ENCODE measurements at places on chromosomes 3 and 15. TPM values are rescaled to one million over a fixed set of nuclear protein-coding genes. Genes with fewer than 3 reads are reported as not detected.

The THBS1 gene
- 65.4 TPM for total RNA-seq

The ABHD17C gene
- total RNA-seq, result 3.3 TPM

The SLC6A20 gene
- total RNA-seq, result 1.5 TPM

The MTHFS gene
- total RNA-seq, result 12.6 TPM

The TM4SF4 gene
- total RNA-seq, result 0.13 TPM

The TKT gene
- total RNA-seq, result 41.3 TPM

The DUOX2 gene
- not detected for total RNA-seq

The PLSCR4 gene
- 16.8 TPM for total RNA-seq

The C2CD4B gene
- 1.9 TPM for total RNA-seq

The FBXW12 gene
- total RNA-seq, result not detected

The CCR1 gene
- 1.8 TPM for total RNA-seq

The ARIH2 gene
- total RNA-seq, result 152 TPM

The RTP3 gene
- not detected for total RNA-seq

The TMOD2 gene
- 2.6 TPM for total RNA-seq

The NSMCE3 gene
- total RNA-seq, result 6.3 TPM

The C3orf33 gene
- 2.6 TPM for total RNA-seq

The TLR9 gene
- 0.41 TPM for total RNA-seq

The HSPBAP1 gene
- 14.5 TPM for total RNA-seq

The CRTAP gene
- total RNA-seq, result 78.9 TPM

DNA sequence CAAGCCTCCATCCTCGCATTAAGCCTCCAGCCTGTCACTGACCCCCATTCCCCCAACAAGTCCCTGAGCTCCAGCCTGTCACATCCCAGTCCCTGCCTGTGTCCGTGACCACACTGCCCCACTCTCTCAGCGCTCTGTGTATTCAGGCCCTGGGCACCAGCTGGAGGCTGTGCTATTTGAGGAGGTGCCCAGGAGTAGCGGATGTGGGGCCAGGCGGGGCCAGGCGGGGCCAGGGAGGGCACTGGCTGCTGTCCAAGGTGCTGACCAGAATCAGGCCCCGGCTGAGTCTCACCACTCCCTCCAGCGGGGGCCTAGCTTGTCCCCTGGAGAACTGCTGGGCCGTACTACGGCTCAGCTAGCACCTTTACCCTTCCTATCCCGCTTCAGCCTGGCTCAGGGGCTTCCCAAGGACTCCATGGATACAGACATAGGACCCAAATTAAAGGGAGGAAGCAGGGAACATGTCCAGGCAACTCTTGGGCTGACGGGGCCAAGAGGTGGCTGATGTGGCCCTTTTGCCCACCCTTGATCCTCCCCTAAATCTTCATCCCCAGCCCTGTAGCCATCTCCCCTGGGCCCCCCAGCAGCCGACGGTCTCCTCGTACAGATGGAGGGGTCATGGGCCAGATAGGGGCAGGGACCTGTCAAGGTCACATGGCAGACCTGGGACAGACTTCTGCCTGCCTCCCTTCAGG, 1.1 kb downstream of the HHATL start:
- no peaks in the 10 kb centered on the region for H3K36me3 ChIP-seq
- H3K4me3 ChIP-seq, result peak overlapping the region; percentile 61
- H3K27ac ChIP-seq, result peak overlapping the region; percentile 99
- H3K4me1 ChIP-seq, result peaks cover 64% of the 10 kb centered on the region
- DNase-seq, result peak; percentile 96

GRCh38 chr3:134494495-134494894, 8.6 kb downstream of the CEP63 start:
- peaks cover 14% of the 10 kb centered on the region for H3K4me1 ChIP-seq
- H3K36me3 ChIP-seq, result no peaks in the 10 kb centered on the region
- H3K27me3 ChIP-seq, result no peaks in the 10 kb centered on the region

DNA sequence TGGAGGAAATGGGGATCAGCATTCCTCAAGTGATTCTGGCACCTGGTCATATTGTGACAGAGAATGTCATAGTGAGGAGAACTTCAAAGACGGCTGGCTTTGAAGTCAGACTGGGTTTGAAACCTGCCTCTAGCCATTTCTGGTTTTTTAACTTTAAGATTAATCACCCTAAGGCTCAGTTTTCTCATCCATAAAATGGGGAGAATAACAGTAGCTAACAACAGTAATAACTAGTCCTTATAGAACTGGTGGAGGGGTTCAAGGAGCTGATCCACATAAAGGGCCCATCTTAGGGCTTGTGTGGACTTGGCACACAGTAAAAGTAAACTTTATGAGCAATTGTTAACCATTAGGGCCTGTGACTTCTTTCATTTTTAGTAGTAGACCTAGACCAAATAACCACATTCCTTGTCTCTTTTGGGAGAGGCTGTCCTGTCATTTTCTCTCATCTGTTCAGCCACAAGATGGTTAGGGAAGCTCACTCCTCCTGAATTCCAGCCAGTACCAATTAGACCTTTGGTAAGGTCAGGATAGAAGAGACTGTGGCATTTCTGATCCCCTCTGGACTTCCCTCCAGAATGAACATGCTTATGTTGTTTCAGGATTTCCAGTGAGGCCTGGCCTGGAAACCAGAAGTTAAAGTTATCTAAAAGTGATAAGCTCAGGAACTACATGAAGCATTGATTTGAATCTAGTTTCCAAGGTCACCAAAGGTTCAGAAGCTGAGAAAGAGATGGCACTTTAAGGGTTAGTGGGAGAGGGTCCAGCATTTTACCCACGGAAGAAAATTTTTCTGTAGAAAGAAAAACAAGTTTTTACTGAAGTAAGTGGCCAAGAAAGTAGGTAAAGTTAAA, 159.3 kb upstream of the DPH6 start:
- H3K36me3 ChIP-seq, result no peaks in the 10 kb centered on the region
- DNase-seq, result no peak
- H3K27ac ChIP-seq, result peak overlapping the region; percentile 63
- no peak overlapping the region for H3K4me3 ChIP-seq
- no peaks in the 10 kb centered on the region for H3K27me3 ChIP-seq

- DNase-seq, result no peak
- H3K4me1 ChIP-seq, result no peaks in the 10 kb centered on the region
- no peaks in the 10 kb centered on the region for H3K27me3 ChIP-seq
- H3K4me3 ChIP-seq, result no peak overlapping the region
- no peak overlapping the region for H3K27ac ChIP-seq
Observed at GRCh38 chr3:143183665-143183964, 64.0 kb downstream of the CHST2 start.

GRCh38 chr3:112464264-112464663, 35.0 kb downstream of the BTLA start:
- no peaks in the 10 kb centered on the region for H3K4me1 ChIP-seq
- DNase-seq, result no peak
- no peaks in the 10 kb centered on the region for H3K36me3 ChIP-seq
- no peaks in the 10 kb centered on the region for H3K27me3 ChIP-seq

DNA sequence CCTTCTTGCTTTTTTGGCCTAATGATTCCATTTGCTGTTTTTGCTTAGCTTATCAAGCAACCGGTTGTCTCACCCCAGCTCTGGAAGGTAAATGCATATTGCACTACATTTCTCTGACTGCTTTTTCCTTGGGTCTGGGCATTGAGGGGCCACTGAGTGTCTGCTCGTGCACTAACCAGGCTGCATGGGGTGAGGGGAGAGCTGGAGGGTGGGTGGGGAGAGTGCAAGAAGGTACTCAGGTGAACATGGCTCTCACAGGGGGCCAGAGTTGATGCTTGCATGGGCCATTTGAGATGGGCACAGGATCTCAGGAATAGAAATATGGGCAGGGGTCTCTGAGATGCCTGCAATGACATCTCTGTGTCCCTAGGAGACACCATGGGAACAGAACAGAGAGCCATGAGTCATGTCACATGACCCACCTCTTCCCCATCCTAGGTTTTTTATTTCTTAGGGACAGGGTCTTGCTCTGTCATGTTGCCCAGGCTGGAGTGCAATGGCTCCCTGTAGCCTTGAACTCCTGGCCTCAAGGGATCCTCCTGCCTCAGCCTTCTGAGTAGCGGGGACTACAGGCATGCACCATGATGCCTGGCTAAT, 6.2 kb downstream of the ALPK3 start:
- peak overlapping the region; percentile 94 for H3K27ac ChIP-seq
- H3K27me3 ChIP-seq, result no peaks in the 10 kb centered on the region
- H3K36me3 ChIP-seq, result peaks cover 22% of the 10 kb centered on the region
- no peak for DNase-seq
- peaks cover 100% of the 10 kb centered on the region for H3K4me1 ChIP-seq

- peak within 1 kb of the TSS; percentile 79 for H3K27ac ChIP-seq
- peak within 1 kb of the TSS; percentile 98 for H3K4me3 ChIP-seq
- peaks cover 22% of the 10 kb centered on the region for H3K4me1 ChIP-seq
- peak; percentile 90 for DNase-seq
- H3K36me3 ChIP-seq, result no peaks in the 10 kb centered on the region
- no peaks in the 10 kb centered on the region for H3K27me3 ChIP-seq
Observed at GRCh38 chr15:40569129-40569953, at the start of gene RPUSD2. Gene RPUSD2 (plus strand): TSS chr15:40569299. CDS start chr15:40569338, 39 bp downstream.

GRCh38 chr3:62454916-62455315, 81.6 kb upstream of the FEZF2 start:
- no peak for DNase-seq
- H3K27me3 ChIP-seq, result no peaks in the 10 kb centered on the region
- H3K4me3 ChIP-seq, result no peak overlapping the region

GRCh38 chr15:61182946-61183345, 46.2 kb downstream of the RORA start:
- H3K27ac ChIP-seq, result no peak overlapping the region
- no peak overlapping the region for H3K4me3 ChIP-seq
- no peak for DNase-seq
- H3K36me3 ChIP-seq, result no peaks in the 10 kb centered on the region

- no peak overlapping the region for H3K4me3 ChIP-seq
- H3K36me3 ChIP-seq, result no peaks in the 10 kb centered on the region
- no peak overlapping the region for H3K27ac ChIP-seq
- H3K27me3 ChIP-seq, result no peaks in the 10 kb centered on the region
Observed at GRCh38 chr3:99686955-99687612, 48.7 kb downstream of the COL8A1 start.

GRCh38 chr3:77780278-77780996, 740.5 kb downstream of the ROBO2 start:
- H3K27me3 ChIP-seq, result no peaks in the 10 kb centered on the region
- no peak overlapping the region for H3K27ac ChIP-seq
- no peaks in the 10 kb centered on the region for H3K36me3 ChIP-seq
- H3K4me1 ChIP-seq, result no peaks in the 10 kb centered on the region
- no peak for DNase-seq

GRCh38 chr3:46090161-46090591, 62.9 kb upstream of the XCR1 start:
- no peaks in the 10 kb centered on the region for H3K4me1 ChIP-seq
- DNase-seq, result no peak
- no peak overlapping the region for H3K27ac ChIP-seq
- H3K4me3 ChIP-seq, result no peak overlapping the region

- no peak for DNase-seq
- H3K4me3 ChIP-seq, result no peak overlapping the region
- no peak overlapping the region for H3K27ac ChIP-seq
- no peaks in the 10 kb centered on the region for H3K36me3 ChIP-seq
Observed at GRCh38 chr3:160170409-160171370, 54.5 kb upstream of the C3orf80 start.

DNA sequence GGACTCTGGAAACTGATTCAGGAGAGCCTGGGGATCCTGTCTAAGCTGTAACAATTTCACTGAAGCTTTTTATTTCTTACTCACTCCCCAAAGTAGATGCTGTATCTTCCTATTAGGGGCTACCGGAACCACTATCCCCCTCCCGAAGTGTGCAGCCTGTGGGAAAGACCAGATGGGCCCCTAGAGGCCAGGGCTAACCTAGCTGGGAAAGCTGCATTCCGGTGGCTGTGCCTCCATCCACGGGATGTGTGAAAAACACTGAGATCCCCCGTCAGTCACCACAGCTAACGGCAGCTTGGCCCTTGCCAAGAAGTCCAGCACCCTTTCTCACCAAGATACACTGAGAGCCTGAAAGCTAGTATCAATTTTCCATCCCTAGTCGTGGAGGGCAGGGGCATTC, 3.1 kb downstream of the SSUH2 start:
- H3K4me3 ChIP-seq, result no peak overlapping the region
- no peaks in the 10 kb centered on the region for H3K36me3 ChIP-seq
- no peaks in the 10 kb centered on the region for H3K27me3 ChIP-seq
- no peak for DNase-seq

- no peak overlapping the region for H3K27ac ChIP-seq
- DNase-seq, result no peak
- no peaks in the 10 kb centered on the region for H3K4me1 ChIP-seq
Observed at GRCh38 chr3:121096953-121097352, 188.9 kb downstream of the STXBP5L start.

- H3K27ac ChIP-seq, result no peak overlapping the region
- H3K4me1 ChIP-seq, result no peaks in the 10 kb centered on the region
- H3K36me3 ChIP-seq, result no peaks in the 10 kb centered on the region
- no peak overlapping the region for H3K4me3 ChIP-seq
- no peak for DNase-seq
- no peaks in the 10 kb centered on the region for H3K27me3 ChIP-seq
Observed at GRCh38 chr3:117651246-117651645, 941.7 kb downstream of the TUSC7 start.

DNA sequence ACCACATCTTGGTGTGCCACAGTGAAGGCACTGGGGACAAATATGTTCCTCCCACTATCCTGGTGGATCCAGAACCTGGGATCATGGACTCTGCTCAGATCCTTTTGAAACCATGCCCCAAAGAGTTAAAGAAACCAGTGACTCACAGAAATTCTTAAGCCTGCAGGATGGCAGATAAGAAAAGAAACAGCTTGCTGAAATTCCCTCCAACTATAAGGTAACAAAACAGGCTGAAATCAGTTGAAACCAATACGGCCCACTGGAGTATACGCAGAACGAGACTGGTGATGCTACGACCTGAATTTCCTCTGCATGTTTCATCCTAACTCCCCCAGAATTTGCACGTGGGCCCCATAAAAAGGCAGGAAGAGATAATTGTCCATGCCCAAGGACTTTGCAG, 209.6 kb downstream of the TJP1 start:
- H3K36me3 ChIP-seq, result no peaks in the 10 kb centered on the region
- no peak overlapping the region for H3K27ac ChIP-seq
- H3K27me3 ChIP-seq, result no peaks in the 10 kb centered on the region
- no peak for DNase-seq
- H3K4me3 ChIP-seq, result no peak overlapping the region
- no peaks in the 10 kb centered on the region for H3K4me1 ChIP-seq

DNA sequence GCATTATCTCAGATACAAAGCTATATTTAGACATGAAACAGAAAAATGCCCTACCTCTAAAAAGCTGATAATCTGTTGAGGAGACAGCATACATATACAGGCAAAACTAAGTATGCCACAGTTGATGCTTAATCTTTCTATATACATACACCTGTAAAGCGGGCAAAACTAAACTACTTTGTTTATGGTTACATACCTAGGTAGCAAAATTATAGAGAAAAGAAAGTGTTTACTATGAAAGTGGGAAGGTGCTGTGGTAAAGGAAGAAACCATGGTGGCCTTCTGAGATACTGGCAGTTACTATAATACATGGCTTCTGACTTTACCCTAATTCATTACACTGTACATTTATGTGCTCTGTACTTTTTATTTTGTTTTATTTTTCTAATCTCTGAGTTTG, 36.0 kb upstream of the NR1I2 start:
- H3K4me3 ChIP-seq, result no peak overlapping the region
- no peak overlapping the region for H3K27ac ChIP-seq
- no peaks in the 10 kb centered on the region for H3K36me3 ChIP-seq
- H3K27me3 ChIP-seq, result no peaks in the 10 kb centered on the region
- DNase-seq, result no peak

GRCh38 chr3:190338717-190339116, 16.5 kb upstream of the CLDN1 start:
- no peaks in the 10 kb centered on the region for H3K27me3 ChIP-seq
- H3K27ac ChIP-seq, result no peak overlapping the region
- no peak for DNase-seq
- no peak overlapping the region for H3K4me3 ChIP-seq
- H3K36me3 ChIP-seq, result no peaks in the 10 kb centered on the region

All from gastrocnemius medialis (tissue), 4 donors.